CD4-positive, alpha-beta T cell (primary cell): ENCODE measurements at places on chromosomes 3 and 15.

GRCh38 chr3:37956723-37957538 is 33.7 kb upstream of the VILL start:
- DNase-seq, result no peak

DNA sequence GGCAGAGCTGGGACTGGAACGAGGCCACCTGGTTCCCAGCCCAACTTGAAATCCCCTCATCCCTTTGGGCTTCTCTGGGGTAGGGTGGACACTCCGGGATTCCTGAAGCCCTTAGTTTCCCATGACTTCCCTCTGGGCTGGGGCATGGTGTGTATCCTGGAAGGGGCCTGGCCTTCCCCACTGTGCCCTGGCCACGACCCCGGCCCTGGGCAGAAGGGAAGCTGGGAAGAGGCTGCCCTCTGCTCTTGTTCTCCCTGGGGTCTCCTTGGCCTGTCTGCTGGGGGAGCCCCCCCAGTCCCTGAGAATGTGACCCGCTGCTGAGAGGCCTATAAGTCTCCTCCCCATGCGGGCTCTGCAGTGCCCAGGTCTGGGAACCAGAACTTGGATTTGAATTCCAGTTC is 104.9 kb downstream of the LINGO1 start:
- DNase-seq, result no peak

DNA sequence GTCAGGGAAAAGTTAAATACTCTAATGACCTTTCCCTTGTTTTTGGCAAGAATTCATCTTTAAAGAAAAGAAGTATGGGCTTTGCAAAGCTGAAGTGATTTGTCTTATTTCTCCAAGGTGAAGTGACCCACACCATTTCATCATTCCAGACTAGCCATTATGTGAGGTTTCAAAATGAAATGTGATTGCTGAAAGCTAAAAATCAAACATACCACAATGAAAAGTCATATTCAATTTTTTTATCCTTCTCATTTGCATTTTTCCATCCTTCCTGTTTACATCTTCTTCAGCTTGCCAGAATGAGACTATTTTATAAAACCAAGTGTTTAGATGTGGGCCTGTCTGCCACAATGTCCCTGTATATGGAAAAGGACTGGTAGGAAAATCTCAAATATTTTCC is 142.3 kb upstream of the STRIT1 start:
- DNase-seq, result no peak

DNA sequence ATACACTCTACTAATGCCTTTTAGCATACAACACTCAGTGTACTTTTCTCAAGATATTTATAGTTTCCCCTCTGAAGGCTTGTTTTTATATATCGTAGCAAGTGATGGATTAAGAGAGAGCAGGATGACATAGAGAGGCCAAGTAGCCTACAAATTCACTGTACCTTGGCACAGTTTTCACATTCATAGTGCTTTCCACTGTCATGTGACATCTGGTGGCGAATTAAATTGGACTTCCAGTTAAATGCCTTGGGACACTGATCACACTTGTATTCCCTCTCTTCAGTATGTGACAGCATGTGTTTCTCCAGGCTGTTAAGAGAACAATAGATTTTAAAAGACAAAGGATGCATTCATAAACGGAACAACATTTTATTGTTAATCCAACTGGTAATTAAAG is 541.1 kb downstream of the MECOM start:
- no peak for DNase-seq

DNA sequence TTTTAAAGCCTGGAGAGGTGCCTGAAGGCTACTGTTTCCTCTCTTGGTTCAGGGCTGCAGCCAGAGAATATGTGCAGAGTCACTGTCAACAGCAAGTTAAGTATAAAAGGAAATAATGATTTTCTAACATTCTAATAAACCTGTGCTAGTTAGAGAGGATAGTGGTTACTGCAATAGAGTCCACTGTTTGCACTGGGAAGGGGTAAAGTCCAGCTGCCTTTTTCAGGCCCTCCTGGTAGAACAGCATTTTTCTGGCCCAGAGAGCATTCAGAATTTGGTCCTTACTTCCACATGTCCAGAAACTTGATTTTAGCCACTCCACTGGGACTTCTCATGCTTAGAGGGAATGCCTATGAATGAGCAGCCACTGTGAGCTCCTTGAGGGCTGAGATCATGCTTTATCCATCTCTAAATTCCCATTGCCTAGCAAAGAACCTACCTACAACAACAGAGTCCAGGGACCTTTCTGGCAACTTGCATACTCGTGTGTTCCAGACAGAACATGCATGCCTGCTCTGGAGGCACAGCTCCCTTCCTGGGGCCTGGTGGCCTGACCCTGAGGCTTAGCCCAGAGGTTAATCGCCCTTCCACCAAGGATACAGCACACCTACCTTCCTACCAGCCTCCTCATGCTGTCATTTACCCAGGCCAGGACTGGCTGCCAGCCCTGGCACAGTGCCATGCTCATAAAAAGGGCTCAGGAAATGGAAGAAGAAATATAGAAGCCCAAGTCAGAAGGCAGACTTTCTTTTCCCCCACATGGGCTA is 50.3 kb upstream of the ATP13A3 start:
- no peak for DNase-seq

DNA sequence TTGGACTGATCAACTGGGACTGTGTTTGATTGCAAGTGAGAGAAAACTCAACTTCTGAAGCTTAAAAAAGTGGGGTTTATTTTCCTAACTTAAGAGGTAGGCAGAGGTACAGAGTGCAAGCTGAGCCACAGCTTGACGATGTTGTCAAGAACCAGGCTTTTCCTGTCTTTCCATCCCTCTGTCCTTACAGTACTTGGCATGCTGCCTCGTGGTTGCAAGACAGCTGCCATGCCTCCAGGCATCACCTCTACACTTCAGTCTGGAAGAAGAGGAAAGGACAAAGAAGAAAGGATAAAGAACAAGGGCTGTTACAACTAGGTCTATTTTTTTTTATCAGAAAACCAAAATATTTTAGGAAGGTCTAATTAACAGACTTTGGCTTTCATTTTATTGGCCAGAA is 51.8 kb upstream of the GALNT15 start:
- no peak for DNase-seq

DNA sequence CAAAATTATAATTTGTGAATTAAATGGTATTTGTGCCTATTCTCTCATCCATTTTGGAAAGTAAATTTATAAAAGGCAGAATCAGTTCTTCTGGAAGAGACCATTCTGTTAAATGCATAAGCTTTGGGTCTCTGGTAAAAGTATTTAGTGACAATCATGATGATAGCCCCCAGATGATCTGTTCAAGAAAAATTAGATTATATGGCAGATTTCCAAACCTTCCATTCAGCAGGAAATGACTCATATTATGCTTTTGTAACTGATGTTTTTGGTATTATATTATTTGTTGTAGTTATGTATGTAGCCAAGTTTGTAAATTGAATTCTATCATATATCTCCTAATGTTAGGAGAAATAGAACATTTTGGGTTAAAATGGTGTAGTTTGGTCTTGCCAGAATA is 340.8 kb upstream of the DPH6 start:
- no peak for DNase-seq

DNA sequence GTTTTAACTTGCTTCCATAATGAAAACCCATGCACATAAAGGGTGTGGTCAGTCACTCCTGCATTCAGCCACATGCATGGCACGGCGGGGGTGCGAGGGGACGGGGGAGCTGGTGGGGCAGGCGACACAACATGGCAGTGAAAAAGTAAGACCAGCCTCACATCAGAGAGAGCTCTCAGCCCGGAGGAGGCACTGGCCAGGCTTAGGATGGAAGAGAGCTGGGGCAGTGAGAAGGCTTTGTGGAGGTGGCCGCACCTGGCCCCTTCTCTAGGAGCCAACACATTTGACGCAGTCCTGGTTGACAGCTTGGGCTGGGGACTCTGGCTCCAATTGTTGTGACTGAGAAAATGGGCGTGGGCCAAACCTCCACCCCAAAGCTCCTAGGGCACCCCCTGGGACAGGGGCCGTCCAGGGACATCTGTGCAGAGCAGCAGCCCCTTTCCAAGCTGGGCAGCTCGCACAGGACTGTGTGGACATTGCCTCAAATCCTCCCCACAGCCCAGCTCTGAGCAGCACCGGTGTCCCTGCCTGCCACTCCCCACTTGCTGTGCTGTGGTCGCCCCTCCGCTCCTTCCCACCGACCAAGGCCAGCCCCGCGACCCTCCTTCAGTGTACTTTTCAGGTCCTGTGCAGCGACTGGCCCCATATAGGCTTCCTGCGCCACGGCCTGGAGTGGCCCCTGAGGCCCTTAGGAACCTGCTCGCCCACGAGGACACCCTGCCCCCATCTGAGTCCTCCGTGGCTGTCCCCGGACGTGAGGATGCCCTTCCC is 126.0 kb upstream of the IQSEC1 start:
- DNase-seq, result no peak

DNA sequence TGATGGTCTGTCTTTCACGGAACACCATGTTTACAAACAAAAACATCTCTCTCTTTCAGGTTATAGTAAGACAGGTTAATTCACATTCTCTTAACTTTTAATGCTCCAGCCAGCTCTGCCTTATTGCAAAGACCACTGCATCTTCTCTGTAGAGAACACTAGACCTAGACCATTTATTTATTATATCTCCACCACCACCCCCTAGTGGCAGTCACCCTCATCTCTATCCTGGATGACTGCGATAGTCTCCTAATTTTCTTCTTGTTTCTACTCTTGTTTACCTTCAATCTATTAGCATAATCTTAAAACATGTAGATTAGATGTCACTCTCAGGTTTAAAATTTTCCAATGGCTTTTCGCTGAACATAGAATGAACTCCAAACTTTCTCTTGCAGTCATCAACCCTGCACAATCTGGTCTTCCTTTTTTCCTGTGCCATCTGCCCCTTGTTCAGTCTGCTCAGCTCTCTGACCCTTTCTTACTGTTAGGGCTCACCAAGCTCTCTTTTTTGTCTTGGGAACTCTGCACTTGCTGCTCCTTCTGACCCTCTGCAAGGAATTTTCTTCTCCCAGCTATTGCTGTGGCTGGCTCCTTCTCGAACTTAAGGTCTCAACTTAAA is 155.6 kb downstream of the SQOR start:
- DNase-seq, result no peak

GRCh38 chr3:105512061-105512460 is 145.4 kb downstream of the ALCAM start:
- no peak for DNase-seq
